ENCODE measurements at places on chromosomes 1 and 21.

DNA sequence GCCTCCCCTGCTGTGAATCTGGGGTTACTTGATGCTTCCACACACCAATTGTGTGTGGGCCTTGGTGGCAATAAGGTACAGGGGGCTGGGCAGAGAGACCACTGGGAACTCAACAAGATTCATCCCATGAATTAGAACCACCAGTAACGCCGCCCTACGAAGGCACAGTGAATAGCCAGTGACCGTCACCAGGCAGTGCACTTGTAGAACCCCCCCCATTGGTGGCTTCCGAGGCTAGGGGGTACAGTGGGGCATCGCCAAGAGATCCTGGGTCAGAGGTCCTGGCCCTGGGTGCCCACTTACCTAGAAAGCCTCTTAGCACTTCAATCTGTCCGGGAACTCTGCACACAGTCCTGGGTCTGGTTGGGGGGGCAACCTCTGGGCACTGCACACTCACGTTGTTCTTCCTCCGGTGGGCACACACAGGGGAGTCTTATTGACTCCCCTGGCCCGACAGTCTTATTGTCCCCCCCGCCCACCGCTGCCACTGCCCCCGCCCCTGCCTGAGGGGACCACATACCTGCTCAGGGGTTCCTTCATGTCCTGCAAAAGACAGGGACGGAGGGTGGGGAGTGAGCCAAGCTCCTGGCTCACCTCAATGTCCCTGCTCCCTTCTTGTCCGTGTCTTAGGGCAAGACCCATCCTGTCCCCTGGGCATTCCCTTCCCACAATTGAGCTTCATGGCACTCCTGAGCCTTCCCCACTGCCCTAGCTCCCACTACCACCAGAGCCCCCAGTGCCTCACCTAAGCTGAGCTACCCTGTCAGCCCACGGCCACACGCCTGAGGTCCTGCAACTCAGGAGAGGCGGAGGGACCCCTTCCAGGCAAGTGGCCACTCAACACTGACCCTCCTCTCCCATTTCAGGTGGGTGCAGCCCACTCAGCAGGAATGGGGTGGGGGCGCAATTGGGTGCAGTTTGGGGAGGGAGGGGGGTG lies 2.5 kb upstream of the TRIM11 start:
- DNase-seq = no peak

DNA sequence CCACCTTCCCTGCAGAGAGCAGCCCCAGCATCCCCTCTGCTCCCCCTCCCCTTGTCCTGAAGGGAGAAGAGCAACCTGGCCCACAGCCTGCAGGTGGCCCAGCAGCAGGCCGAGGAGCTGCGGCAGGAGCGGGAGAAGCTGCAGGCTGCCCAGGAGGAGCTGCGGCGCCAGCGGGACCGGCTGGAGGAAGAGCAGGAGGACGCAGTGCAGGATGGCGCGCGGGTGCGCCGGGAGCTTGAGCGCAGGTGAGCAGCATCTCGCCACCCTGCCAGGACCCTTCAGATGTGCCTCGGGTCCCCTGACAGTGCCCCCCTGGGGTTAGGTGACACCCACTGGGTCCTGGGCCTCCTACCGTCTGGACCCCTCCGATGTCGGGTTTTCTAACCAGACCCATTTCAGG lies 22.3 kb downstream of the CROCC start:
- DNase-seq = no peak

DNA sequence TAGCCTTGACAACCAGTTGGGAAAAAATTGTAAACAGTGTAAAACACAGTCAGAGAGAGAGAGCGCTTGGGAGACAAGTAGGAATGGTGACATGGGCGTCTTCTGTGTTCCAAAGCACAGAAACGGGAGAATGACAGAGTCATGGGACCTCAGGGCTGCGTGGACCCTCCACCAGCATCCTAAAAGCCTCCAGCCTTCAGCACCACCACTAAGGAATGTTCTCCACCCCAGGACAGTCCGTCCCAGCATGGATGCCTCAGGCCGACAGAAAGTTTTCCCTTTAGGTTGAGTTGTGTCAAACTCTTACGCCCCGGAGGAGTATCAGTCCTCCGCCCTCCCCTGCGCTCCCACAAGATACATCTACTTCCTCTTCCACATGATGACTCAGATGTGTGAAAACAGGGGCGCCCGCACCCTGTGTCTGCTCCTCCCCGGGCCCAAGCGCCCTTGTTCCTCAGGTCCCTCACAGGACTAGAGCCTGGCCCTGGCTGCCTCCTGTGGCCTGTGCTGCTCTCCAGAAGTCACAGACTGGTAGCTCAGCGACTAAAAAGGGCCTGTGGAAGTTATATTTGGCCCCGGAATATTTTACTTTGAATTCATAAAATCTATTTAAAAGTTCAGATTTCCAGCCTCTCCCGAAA lies 63.9 kb upstream of the EFHD2 start:
- DNase-seq = peak; percentile 33

GRCh38 chr1:164564378-164564777 lies 5.4 kb downstream of the PBX1 start:
- DNase-seq = no peak

DNA sequence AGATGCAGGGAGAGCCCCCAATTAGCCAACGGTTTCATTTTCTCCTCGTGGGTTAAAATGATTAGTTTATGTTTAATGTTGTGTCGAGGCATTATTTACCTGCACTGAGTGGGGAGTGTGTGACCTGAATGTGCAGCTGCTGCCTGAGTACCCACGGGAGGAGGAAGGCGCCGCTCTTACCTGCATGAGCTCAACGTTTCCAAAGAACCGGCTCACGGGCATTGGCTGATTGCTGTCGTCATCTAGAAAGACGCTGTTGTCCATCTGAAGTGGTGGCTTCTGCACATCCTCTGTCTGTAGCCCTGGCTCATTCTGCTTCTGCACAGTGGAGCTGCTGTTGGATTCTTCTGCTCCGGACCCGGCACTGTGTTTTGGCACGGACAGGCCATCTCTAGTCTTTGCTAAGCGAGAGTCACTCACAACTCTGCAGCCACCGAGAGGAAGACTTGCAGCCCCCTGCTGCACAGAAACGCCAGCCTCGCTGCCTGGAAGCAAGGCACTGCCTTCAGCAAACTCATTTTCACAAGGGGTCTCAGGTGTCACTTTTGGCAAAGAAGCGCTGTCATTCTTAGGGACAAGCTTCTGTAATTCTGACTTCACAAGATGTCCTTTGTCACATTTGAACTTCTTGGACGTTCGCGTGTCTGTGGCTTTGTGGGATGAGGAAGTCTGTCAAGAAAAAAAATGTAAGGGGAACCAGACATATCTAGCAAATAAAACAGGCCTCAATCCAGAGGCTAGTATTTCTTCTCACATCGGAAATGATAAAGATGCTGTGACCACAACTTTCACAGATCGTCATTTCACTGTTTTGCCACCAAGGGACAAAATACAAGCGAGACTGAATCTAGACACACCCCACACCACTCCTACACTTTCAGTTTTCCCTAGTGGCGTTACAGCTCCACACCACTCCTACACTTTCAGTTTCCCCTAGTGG lies 9.4 kb downstream of the C1orf174 start:
- DNase-seq = peak; percentile 20

Data from globus pallidus (tissue), 1 donor.